GM06990 (cell line): ENCODE measurements at places on chromosomes 1 and 21.

DNA sequence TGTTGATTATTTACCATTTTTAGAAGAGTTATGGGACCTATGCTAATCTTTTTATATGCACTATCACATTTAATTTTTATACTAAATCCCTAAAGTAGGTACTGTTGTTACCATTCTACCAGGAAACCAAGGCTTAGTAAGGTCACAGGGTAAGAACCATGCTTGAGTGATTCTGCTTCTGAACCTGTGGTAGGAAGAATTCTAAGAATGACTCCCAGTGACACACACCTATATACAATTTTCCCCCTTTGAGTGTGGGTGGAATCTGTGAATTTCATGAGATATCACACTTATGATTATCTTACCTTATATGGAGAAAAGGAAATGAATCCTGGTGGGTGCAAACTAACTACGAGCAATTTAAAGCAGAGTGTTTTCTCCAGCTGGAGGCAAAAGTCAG is 391.0 kb downstream of the USH2A start:
- no peak for DNase-seq

DNA sequence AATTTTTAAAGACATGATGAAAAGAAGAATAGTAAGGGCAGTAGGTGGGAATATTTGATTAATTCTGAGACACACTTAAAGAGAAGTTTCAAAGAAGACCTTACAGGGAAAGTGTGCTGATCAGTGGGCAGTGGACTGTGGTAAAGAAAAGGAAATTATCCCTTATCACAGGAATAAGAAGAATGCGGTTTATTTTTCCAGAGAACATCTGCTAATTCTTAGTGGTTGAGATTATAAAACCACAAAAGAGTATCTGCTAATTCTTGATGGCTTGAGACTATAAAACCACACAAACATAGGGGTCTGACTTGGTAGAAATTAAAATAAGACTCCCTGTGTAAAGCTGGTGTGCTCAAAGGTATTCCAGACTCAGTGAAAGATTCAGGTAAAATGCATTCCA is 60.0 kb upstream of the KCTD3 start:
- no peak for DNase-seq

GRCh38 chr1:154716614-154717527 is 108.9 kb upstream of the ADAR start:
- DNase-seq = no peak

DNA sequence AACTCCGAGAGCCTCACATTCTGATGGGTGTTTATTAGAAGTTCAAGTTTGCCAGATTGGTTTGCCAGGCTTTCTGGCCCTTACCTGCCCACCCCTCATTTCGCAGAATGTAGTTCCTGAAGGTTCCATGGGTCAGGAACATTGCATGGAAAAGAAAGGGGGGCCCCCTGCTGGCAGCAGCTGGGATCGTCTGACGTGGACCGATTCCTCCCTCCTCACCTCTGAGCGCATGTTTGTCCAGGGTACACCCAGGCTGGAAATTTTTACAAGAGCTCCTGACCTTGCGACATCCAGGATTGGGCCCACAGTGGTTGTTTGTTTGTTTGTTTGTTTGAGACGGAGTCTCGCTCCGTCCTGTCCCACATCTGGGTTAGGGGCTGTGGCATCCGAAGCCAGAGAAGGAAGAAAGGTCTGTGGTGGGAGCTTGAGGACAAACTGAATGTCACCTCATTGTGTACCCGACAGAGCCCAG is 126.0 kb upstream of the TMEM51 start:
- no peak for DNase-seq

GRCh38 chr1:243549108-243549507 is 293.3 kb downstream of the SDCCAG8 start:
- no peak for DNase-seq

GRCh38 chr1:213779228-213779627 is 208.5 kb upstream of the PROX1 start:
- no peak for DNase-seq

DNA sequence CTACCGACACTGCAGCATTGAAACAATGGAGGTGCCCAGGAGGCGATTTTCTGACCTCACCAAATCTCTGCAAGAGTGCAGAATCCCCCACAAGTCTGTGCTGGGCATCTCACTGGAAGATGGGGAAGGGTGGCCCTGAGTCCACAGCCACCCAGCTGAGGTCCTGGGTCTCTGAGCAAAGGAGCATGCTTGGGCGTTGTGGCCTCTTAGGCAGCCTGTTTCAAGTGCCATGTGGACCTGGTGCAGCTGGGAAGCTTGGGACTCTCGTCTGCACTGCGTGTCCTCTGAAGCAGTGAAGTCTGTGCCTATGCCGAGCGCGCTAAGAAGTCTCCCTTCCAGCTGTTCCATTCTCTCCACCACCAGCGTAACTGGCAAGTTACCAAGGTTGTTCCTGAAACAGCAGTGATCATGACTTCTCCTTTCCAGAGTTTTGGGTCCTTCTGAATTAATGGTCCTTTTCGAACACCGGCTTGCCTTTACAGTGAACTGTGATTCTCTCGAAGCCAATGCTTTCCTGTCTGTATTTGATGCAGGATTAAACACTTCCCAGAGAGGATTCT is 5.0 kb upstream of the PLA2G2C start:
- no peak for DNase-seq

DNA sequence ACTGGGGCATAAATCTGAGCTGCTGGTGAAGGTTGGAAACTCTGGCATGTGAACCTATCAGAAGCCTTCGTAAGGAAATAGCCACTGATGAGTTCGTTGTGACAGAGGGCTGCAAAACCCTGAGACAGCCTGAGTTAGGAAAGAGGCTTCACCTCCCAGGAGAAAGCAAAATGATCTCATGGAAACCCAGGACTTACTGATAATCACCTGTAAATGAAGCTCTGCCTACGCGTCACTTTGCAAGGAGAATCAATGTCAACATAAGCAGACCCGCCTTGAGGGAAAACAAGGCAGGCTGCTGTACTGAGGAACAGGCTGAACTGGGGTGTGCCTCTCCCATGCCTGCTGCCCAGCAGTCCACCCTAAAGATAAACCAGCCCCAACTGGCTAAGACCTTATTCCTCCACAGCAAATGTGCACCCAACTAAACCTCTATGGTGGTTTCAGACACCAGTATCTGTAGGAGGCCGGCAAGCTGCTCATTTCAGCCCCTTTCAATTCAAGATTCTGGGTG is 46.8 kb upstream of the SLC44A3 start:
- no peak for DNase-seq

GRCh38 chr1:246728311-246728710 is 4.1 kb downstream of the SCCPDH start:
- DNase-seq = no peak

GRCh38 chr21:32816261-32816660 is 44.7 kb upstream of the PAXBP1 start:
- DNase-seq = no peak

GRCh38 chr1:173590557-173590956 is 12.3 kb downstream of the SLC9C2 start:
- DNase-seq = no peak

DNA sequence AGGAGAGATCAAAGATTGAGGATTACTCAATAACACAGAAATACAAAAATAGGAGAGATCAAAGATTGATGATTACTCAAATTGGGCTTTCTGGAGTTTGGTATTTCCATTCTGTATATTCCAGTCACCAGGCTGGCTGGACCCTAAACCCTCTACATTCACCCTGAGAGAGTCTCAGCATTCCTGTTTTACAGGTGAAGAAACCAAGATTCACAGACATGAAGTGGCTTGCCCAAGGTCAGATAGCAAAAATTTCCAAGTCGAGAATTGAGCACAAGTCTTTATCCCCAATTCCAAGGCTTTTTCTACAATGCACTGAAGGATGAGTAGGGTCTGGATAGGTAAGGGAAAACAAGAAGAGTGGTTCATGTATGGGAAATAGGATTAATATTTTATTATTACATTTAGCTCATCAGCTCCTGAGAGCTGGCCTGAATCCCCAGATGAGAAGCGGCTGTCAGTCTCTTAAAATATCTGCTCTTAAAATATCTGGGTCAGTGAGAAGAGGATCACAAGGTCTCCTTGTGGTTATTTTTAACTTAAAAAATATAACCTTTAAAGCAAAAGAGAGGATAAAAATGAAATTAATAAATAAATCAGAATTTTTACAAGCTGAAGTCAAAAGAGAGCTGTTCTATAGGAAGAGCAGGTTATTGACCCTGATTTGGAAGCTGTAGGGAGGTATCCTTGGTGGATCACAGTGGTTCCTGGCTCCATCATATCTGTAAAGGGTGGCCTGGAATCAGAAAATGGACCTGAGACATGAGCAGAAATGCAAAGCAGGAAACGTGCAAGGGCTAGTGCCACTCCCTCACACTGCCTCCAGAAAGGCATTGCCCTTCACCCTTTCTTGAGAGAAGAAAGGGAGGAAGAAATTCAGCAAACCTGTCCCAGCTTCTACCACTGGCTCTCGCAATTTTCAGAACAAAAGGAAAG is 29.1 kb upstream of the SEC16B start:
- DNase-seq = no peak

DNA sequence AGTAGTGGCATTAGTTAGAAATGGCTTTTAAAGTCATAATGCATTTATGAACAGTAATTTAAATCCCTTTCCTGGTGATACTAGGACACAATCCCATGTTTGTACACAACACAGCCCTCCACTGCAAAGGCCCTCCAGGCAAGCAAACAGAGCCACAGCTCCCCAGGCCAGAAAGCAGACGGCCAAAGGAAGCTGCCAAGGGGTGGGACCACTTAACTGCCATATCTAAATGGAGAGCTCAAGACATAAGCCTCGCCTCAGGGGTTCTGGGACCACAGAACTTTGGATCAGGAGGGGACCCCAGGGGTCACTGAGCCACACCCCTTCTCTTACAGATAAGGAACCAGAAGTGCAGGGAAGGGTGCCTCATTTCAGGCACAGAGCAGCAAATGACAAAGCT is 189.7 kb downstream of the KCNH1 start:
- no peak for DNase-seq

- DNase-seq = no peak
Measured at GRCh38 chr1:185358957-185359356, 41.9 kb upstream of the IVNS1ABP start.
